ENCODE measurements at places on chromosomes 11 and 22.

DNA sequence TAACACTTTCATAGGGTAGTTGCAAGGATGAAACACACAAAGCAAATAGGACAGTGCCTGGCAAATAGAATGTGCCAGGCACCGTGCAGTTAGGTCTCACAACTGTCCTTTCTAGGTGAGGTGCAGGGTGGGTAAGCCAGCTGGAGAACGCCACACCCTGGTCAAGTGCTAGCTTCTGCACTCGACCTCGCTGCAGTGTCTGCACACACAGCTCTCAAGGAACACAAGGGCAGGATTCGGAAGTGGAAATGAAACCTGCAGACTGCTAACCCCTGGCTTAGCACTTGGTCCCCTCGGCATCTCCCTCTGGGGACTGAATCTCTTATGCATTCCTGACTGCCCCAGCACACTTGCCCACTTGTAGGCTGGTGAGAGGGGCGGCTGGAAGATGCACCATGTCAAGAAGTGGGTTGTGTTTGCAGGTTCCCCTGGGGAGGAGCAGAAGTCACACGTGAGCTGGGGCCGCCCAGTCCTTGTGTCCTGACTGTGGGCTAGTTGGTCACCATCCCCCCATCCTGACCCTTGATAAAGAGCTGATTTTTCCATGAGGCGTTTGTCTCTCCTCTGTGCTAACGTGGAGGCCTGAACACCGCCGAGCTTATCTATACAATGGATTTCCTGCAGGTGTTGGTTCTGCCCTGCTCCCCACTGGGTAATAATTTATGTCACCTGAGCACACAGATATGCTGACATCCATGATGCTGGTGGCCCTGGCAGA, 89.0 kb downstream of the MICAL2 start:
- DNase-seq = no peak

- peak; percentile 1 for DNase-seq
Measured at GRCh38 chr11:103800406-103801114, 235.9 kb upstream of the DDI1 start.

GRCh38 chr11:35844579-35844978, 99.3 kb upstream of the LDLRAD3 start:
- no peak for DNase-seq

DNA sequence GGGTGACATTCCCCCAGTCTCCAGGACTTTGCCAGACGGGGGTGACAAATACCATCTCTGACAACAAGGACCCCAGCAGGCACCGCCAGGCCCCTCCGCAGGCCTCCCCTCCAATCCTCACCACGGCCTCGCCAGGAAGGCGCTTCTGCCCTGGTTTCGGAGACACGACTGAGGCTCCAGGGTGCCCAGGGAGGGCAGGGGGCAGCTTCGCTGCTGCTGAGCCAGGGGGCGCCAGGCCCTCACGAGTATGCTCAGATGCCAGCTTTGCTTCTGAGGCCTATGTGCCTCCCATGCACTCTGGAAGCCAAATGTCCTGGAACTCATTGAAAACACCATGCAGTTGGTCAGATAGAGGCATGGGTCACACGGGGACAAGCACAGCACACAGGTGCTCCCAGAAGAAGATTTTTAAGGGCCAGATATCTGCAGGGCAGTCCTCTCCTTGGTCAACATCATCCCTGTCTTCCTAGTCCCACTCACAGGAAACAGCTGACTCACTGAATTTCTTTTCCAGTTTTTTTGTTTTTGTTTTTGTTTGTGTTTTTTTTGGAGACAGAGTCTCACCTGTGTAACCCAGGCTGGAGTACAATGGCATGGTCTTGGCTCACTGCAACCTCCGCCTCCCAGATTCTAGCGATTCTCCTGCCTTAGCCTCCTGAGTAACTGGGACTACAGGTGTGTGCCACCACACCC, 19.9 kb downstream of the BID start:
- DNase-seq = peak; percentile 36

GRCh38 chr11:124768914-124769313, 6.8 kb upstream of the ESAM start:
- DNase-seq = no peak

- DNase-seq = no peak
Measured at GRCh38 chr11:134144744-134145143, 75.9 kb downstream of the JAM3 start.

DNA sequence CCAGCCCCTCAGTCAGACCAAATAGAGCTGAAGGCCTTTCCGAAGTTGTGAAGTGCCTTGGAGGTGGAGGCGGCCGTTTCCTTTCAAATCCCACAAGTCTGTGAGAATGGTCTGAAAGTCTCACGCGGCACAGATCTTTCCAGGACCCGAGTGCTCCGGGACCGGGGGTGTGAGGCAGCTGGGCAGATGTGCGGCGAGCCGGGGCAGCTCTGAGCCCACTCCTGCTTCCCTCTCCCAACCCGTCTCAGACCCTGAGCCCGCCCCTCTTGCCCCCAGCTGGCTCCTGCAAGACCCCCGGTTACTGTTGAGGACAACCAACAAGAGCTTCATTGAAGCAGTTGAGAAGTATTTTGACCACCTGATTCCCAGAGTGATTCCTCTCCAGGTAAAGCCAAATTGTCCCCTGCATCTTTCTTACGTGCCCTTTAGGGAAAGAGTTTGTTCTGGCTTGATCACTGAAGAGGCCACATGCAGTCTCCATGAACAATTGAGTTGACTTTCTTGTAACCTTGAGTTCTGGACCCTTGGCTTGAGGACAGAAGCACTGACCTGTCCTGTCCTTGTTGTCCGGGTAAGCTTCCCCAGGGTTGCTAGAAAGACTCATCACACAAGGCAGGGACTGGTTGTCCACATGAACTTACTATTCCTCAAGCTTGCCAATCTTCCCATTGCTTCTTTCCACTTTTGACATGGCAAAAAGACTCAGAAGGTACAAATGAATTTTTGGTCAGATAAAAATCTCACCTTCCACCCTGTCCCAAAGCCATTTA, 7.5 kb downstream of the GLB1L3 start:
- DNase-seq = no peak
